Fibroblast of skin of right biceps (primary cell): ENCODE measurements at places on chromosomes 3 and 15.

DNA sequence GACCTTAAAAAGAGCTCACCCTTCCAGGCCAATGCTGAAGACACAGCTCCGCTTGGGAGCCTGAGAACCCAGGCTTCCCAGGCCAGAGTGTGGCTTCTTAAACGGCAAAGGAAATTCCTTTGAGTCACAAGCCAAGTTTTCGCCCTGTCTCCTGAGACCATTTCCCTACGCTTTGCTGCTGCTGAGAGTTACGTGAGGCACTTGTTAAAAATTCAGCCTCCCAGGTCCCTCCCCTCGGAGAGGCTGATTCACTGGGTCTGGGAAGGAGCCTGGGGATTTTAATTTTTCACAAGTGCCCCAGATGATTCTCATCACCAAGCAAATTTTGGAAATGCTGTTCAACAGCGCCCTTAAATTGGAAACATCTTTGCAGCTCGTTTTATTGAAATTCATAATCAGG, 25.5 kb downstream of the RLBP1 start:
- DNase-seq, result peak; percentile 78

DNA sequence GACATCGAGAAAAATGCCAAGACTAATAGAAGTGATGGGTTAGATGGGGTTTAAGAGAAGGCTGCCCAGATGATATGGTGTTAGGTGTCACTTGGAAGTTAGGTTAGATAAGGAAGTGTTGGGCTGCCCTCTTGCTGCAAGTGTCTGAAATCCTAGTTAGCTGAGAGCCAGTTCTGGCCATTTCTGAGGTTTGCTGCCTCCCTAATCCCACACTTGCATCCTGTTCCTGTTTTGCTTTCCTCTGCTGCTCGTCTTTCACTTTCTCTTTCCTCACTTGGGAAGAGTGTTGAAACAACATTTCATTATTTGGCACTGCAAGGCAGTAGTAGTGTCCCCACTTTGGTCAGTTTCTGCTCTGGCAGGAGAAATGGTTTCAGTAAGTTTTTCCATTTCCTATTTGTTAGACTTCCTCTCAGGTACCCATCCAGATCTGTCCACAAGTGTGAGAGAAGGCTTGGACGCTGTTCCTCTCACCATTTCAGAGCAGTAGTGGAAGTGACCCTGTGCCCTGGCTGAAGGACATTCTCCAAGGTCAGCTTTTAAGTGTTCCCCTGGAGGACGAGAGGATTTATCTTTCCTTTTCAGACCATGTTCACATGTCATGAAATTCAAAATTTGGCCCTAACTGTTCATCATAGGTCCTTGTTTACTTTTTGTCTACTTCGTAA, 93.3 kb downstream of the ADAMTSL3 start:
- peak; percentile 40 for DNase-seq

DNA sequence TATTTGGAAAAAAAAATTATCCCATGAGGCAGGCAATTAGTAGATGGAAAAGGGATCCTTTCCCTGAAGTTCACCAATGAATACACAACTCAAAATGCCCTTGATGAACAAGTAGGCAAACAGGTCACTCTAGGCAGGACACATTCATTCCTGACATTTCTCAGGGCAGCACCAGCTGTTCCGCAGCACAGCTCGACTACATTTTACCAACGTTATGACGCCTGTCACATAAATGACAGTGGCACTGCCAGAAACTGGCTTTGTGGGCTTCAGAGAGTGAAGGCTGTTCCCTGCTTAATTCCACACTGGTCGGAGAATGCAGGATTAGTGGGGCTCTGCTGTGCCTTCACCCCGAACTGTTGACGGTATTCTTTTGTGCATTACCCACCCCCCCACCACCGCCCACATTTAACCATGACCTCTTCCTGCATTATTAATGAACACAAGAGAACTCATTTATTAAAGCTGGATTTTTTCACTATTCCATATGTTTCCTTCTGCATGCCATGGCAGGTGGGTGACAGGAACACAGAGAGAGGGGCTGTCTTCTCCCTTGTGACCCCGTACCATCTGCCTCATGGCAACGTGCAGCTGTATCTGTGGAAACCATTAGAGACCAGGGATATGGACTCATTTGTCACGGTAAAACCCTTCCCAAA, 197.6 kb downstream of the PDZRN3 start:
- DNase-seq, result no peak

GRCh38 chr15:43285609-43286037, 18.9 kb upstream of the TGM5 start:
- peak; percentile 54 for DNase-seq

DNA sequence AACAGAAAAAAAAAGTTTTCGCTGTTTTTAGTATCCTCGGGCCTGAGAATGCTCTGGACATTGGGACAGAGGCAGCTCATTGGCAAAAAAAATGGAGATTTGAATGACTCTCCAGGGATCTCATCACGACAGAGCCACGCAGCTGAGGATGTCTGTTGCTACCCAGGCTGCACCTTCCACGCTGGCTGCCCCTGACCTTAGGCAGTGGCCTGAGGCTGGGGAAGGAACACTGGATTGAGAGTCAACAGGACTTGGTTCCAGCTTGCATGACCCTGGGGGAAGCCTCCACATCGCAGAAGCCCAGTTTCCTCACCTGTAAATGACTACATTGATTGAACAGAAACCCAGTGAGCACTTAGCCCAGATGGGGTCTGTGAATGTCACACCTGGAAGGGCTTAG, 8.7 kb upstream of the ACSBG1 start:
- DNase-seq, result no peak

DNA sequence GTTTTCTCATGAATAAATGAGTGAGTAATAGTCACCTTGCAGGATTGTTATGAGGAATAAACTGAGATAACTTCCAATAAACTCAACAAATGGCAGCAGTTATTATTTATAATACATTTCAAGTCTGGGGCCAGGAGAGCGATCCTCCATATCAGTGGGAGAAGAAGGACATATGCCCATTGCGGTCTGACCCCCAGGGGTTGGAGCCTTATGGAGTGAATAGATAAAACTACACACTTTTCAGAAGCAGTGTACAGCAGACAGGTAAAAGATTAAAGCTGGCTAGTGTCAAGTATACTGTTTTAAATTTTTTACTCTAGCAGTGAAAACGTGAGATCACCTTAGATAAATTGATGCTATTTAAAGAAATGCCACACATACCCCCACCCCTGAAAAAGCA, 43.5 kb downstream of the DIPK2A start:
- no peak for DNase-seq

GRCh38 chr3:122081543-122082247, 26.5 kb downstream of the CD86 start:
- DNase-seq, result no peak

DNA sequence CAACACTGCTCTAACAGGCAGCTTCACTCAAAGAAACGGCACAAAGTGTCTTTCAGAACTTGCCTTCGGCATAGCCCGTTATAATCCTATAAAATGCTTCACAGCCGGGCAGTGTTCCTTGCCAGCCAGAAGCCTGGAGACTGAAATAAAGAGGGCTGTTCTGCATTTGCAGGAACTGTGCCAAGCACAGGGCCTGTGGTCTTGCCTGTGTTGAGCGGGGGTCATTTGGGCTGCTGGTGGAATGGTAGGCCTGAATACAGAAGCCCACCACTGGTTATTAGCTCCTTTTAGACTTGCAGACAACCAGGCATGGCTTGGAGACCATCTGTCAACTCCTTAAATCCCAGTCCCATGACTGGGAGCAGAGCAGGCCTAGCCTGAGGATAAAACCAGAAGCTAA, 4.7 kb upstream of the ARHGEF3 start:
- DNase-seq, result no peak

GRCh38 chr3:32257042-32257441, 18.6 kb downstream of the CMTM8 start:
- DNase-seq, result no peak

GRCh38 chr3:186959029-186959624, 28.8 kb downstream of the ST6GAL1 start:
- DNase-seq, result no peak

GRCh38 chr3:131812433-131812832, 222.4 kb downstream of the CPNE4 start:
- DNase-seq, result no peak

DNA sequence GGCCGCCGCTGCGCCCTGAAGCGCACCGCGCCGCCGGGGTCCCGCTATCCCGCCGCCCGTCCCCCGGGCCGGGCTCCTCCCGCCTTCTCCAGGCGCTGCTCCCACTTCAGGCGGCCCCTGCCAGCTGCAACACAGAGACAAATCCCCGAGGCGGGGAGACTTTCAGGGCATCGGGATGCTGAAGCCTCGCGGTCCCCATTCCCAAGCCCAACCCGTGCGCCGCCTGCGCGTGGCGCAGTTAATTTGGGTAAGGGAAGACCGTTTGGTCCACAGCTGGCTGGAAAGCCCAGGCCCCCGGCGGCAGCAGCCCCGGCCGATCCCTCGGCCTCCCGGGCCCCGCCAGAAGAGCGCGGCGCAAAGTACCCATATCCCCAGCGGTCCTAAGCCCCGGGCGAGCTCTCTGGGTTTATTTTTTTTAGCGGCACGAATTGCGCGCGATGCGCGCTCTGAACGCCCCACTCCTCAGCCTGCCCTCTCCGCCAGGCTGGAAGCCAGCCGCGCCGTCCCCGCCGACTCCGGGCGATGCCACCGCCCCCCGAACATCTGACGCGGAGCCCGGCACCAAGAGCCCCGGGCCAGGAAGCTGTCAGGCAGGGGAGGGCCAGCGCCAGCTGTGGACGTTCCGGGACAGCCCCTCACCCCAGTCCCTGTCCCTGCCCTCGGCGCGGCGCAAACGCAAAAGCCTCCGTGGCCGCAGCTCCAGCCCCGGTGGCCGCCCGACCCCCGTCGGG, 517 bp downstream of the FBN1 start:
- DNase-seq, result peak; percentile 65

- peak; percentile 27 for DNase-seq
Observed at GRCh38 chr3:55897573-55898224, 410.6 kb upstream of the WNT5A start.
